ENCODE measurements at places on chromosomes 5 and 9. TPM values are rescaled to one million over a fixed set of nuclear protein-coding genes. Genes with fewer than 3 reads are reported as not detected.

Gene GPR150
- 0.11 TPM for total RNA-seq

Gene ARL10
- 22.3 TPM for total RNA-seq

Gene DOCK2
- 246 TPM for total RNA-seq

Gene SREK1
- total RNA-seq: 69.9 TPM

Gene ELOVL7
- total RNA-seq: 0.68 TPM

Gene DAB2
- total RNA-seq: not detected

Gene ZDHHC11B
- total RNA-seq: 0.07 TPM

Gene PCDHGC5
- total RNA-seq: not detected

Gene LCN12
- total RNA-seq: 2.1 TPM

Gene PCDHA7
- not detected for total RNA-seq

GRCh38 chr5:39599721-39600431, 175.1 kb upstream of the DAB2 start:
- no peak for DNase-seq

DNA sequence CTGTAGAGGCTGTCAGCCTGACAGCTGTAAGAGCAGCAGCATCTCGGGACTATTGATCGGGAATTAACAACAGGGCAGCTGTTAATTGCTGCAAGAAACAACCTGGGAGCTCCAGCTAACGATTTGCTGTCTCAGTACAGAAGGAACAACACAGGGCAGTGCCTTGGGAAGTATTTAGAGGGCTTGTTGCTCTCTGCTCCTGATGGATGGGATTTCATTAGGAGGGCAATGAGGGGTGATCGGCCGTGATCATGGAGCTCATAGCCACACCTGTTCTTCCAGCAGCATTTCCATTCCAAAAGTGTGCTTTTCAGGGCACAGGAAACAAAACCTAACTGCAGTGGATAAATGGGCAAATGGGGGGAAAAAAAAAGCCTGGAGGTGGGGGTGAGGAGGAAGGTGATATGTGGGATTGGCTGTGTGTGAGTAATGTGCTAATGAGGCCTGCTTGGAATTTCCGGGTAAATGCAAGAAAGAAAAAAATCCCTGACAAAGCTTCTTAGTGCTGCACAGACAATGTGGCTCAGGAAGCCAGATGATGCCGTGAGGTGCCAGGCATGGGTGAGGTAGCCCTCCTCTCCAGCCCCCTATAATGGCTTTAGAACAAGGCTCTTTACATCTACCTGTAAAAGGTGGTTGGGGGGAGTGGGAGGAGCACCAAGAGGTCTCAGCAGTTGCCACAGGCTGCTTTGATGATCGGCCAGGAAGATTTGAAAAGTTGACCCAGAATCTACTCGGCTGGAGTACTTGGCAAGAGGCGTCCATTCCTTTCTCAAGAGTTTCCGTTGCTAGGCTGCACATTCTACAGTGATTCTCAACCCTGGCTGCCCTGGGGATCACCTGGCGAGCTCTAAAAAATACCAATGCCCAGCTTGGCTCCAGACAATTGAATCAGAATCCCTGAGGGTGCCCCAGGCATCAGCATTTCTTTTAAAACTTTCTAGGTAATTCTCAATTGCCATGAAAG, 139.5 kb upstream of the KLF9 start:
- no peak for DNase-seq

- DNase-seq: no peak
Observed at GRCh38 chr9:133463864-133464615, 4.3 kb downstream of the CACFD1 start.

GRCh38 chr5:15592728-15593127, 92.7 kb downstream of the FBXL7 start:
- no peak for DNase-seq

GRCh38 chr5:35319333-35320002, 89.2 kb upstream of the PRLR start:
- no peak for DNase-seq

- no peak for DNase-seq
Observed at GRCh38 chr9:105975886-105976645, 281.7 kb downstream of the TMEM38B start.

- no peak for DNase-seq
Observed at GRCh38 chr9:573691-574410, 267.6 kb upstream of the DMRT1 start.

- peak; percentile 38 for DNase-seq
Observed at GRCh38 chr5:18745988-18746615, 1111.8 kb downstream of the TAF11L14 start.

DNA sequence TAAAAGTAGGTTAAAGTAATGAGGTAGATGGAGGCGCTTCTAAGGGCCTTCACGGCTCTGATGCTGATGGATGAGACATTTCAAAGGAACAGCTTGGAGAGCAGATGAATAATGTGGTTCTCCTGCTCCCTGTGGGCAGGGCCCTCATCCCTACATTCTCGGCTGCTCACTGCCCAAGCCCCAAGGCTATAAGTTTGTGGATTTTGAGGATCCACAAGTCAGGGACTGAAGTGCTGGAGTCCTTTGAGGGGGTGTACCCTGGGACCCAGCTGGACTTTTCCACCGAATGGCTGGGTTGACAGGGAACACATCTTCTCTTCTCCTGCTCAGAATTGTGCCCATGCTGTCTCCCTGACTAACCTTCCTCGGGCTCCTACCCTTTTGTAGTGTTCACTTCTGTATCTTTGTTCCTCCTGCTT, 21.4 kb upstream of the CXCL14 start:
- no peak for DNase-seq

GRCh38 chr5:92836855-92837755, 743.9 kb downstream of the NR2F1-AS1 start:
- no peak for DNase-seq

GRCh38 chr9:126581893-126582292, 31.8 kb upstream of the LMX1B start:
- no peak for DNase-seq

DNA sequence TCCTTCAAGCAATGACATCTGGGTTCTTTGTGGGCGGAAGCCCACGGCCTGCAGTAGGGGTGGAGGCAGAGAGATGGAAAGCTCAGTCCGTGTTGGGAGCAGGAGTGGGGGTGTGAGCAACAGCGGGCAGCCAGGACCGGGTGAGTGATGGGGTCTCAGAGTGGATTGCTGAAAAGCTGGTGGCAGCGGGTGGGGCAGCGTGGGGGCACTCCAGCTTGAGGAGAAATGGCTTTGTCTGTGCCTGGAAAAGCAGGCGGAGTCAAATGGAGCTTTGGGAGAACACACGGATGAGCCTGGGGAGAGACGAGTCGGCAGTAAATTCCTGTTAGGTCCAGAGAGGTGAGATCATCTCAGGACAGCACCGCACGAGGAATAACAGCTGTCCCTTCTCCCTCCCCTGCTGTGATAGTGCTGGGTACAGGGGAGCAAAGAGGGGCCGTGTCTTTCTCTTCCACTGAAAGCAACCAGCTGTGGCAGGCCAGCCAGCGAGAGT, 42.1 kb downstream of the CACNA1B start:
- DNase-seq: no peak

- DNase-seq: no peak
Observed at GRCh38 chr5:132464156-132464939, 26.2 kb downstream of the IRF1 start.

- DNase-seq: no peak
Observed at GRCh38 chr9:76662476-76663281, 101.6 kb upstream of the PCA3 start.

DNA sequence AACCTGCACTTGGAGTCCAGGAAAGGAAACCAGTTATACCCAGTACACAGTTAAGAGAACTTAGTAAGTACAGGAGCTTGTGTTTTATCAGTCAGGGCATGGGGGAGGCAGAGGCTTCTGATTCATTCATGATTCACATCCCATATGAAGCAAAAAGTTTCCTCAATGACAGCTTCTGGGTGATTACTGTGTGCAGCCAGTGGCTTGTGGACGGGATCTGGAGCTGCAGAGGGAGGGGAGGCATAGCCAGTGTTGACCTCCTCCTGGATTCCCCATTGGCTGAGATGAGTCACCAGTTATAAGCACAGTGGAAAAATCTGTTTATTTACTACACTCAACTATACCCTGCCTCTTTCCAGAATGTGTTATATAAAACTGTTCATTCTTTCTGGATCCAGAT, 17.7 kb downstream of the IL31RA start:
- DNase-seq: no peak

DNA sequence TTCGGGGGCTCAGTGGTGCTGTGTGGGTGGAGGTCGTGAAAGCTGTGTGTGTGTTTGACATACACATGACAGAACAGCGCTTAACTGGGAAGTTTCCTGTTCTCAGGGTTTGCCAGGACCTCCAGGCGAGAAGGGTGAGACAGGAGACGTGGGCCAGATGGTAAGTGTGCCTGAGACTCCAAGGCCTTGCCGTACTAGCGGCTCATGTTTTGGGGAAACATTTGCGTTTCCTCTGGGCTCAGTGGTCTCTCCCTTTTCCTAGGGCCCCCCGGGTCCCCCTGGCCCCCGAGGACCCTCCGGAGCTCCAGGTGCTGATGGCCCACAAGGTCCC, 68.3 kb upstream of the FCN2 start:
- no peak for DNase-seq

All from activated T-helper 2 cell treated with anti-CD3 and anti-CD28 coated beads, Interferon-gamma antibody, Interleukin-2, Interleukin-4, amounts not matched to agents 10 μg/mL and 5 μg/mL and 100 μg/mL, durations not matched to agents 14 hours and 24 hours and 36 hours (primary cell).